ENCODE measurements at places on chromosomes 2 and 18.

GRCh38 chr2:215363461-215364156, 51.8 kb downstream of the ATIC start:
- DNase-seq = no peak

GRCh38 chr18:75530118-75530517, 102.6 kb upstream of the SMIM21 start:
- no peak for DNase-seq

- DNase-seq = no peak
Observed at GRCh38 chr2:204900910-204901309, 355.6 kb downstream of the PARD3B start.

DNA sequence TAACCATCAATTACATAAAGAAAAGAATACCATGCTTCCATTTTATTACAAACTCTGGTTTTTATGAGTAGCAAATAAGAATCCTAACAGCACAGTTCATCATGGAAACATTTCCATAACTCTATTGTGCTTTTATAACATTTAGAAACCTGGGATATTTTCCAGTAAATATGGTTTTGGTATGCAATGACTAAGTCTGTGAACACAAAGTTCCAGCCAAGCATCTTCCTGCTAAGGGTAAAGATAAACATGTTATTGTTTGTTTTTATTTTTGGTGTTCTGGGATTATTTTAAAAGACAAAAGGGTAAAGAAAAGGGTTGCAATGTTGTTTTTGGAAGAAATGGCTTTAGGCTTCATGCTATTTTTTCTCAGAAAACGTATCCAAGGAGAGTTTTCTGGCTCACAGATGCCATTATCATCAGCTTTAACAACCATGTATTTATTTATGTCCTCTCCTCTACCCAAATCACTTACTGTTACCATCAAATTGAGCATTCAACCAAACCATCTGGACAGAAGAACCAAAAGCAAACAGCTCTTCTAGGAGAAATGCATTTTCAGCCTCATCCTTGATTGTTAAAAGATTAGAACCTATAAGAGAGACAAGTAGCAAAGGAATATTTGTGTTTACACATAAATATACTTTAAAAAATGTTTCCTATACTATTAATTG, 116.0 kb downstream of the PLA2R1 start:
- no peak for DNase-seq

All from stimulated activated CD4-positive, alpha-beta T cell treated with anti-CD3 and anti-CD28 coated beads, TNF-alpha, amount 100 ng/mL, for 1 hour (primary cell).